ENCODE measurements at places on chromosomes 13 and 19. TPM values are rescaled to one million over a fixed set of nuclear protein-coding genes. Genes with fewer than 3 reads are reported as not detected.

The KIR3DL2 gene
- not detected for total RNA-seq

The ZNF570 gene
- 20.9 TPM for total RNA-seq

The PTPRS gene
- total RNA-seq: 183 TPM

The PSG7 gene
- not detected for total RNA-seq

The LMTK3 gene
- 19.4 TPM for total RNA-seq

The IL4I1 gene
- total RNA-seq: not detected

The CD33 gene
- not detected for total RNA-seq

The CGB7 gene
- not detected for total RNA-seq

The MED16 gene
- 24.8 TPM for total RNA-seq
